Activated naive CD8-positive, alpha-beta T cell treated with anti-CD3 and anti-CD28 coated beads, Interleukin-2, amount 10 ng/mL, durations not matched to agents 7 days and 5 days (primary cell): ENCODE measurements at places on chromosomes 5 and 9. TPM values are rescaled to one million over a fixed set of nuclear protein-coding genes. Genes with fewer than 3 reads are reported as not detected.

Gene IFNE
- 0.61 TPM for total RNA-seq

Gene NTRK2
- total RNA-seq: not detected

DNA sequence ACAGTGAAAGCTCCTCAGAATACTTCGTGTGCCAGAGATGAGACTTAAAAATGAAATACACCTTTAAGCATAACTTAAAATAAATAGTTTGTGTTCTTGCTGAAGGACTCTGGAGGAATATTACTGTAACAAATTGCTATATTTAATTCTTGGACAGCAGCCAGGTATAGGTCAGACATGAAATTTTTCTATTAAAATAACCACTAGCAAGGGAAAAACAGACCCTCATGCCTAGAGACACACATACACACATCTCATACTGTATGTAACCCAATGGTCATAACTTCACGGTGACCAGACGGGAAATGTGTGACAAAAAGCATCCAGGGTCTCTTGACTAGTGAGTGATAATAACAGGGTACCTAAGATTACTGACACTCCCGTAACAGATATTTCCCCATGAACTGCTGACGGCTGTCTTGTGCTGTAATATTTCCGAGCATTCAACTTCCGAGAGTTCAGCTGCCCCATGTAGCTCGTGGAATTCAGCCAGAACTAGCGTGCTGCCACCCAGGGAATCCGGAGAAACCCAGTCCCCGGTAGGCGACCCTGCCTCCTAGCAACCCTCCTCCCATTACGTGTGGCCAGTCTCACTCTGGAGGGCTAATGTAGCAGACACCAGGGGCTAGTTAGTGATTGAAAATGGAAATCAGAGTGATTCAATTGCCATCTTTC is 2295.1 kb upstream of the WWC1 start:
- no peak for DNase-seq

Gene SLC34A3
- total RNA-seq: not detected

- no peak for DNase-seq
Observed at GRCh38 chr5:33903118-33903517, 11.3 kb upstream of the ADAMTS12 start.
